ENCODE measurements at places on chromosomes 5 and 9.

DNA sequence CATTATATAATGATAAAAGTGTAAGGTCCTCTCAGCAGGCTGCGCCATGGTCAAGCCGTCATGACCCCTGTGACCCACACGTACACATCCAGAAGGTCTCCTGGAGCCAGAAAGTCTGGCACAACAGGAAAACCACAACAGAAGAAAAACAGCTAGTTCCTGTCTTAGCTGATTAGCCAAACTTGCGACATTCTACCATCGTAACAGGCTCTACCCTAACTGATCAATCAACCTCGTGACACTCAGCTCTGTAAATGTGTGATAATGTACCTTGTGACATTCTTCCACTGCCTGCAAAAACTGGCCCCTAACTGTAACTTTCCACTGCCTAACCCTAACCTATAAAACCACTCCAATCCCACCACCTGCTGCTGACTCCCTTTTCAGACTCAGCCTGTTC, 316.4 kb upstream of the TUSC1 start:
- no peak for DNase-seq

- peak; percentile 80 for DNase-seq
Observed at GRCh38 chr9:127970401-127971313, 10.1 kb downstream of the EEIG1 start.

DNA sequence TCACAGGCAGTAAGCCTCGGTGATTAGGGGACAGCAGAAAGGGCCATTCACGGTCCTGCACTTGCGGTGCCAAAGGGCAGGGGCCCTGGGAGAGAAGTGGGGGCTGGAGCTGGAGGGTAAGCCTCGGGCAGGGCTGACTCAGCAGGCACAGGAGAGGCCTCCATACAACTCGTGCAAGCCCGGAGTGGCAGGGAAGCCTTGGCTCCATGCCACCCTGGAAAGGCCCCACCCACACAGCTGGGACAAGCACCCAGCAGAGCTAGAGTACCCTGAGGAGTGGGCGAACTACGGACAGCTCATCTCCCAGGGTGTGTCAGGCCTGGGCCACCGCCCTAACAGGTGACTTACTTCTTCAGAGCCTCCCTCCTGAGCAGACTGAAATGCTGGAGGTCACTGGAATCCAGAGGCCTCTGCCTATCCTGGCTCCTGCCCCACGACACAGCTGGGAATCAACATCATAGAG, 5.6 kb upstream of the CAMK2A start:
- peak; percentile 75 for DNase-seq

DNA sequence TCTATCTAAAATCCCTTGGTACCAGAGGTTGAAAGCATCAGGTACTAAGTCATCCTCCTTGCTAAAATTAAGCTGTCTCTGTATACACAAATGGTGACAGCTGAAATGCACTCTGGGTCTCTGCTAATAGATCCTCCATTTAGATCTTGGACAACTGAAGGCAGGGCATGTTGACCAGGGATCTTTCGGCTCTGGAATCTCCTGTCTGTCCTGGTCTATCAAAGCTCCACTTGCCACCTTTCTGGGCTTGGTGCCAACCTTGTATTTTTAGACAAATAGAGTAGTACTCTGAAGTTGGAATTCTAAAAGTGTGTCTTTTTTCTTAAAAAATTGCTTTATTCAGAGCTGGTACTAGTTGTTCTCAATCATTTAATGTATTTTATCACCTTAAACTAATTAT, 135.2 kb upstream of the HMHB1 start:
- DNase-seq: no peak

DNA sequence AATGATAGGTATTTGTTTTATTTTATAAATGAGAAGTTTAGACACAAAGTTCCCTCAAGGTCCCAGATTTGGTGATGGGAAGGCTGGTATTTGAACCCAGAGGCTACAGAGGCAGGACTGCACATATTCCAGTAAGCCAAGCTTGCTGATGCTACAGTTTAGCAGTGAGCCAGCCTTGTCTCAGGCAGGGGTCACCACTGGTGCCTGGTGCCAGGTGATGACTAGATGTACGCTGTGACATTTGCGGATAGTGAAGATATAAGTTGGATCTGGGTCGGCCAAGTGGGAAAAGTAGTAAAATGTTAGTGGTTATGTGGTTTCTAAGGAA, 143.9 kb downstream of the AOPEP start:
- no peak for DNase-seq

Data from foreskin keratinocyte (primary cell).